ENCODE measurements at places on chromosomes 13 and 19.

GRCh38 chr19:19257137-19257536, 16.0 kb downstream of the TM6SF2 start:
- no peak for DNase-seq

DNA sequence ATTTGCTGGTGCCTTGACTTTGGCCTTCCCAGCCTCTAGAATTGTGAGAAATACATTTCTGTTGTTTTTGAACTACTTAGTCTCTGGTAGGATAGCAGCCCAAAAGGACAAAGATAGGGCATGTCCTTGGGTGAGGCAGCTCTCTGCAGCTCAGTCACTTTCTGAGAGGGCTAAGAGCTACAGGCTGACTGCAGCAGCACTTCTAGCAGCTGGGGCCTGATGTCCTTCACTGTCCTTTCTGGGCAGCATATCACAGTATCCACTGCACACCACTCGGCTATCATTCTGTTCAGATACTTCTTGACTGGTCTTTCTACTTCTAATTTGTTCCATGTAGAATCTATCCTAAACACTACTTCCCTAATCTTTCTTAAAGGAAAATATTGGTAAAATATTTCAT, 68.5 kb upstream of the CLDN10 start:
- no peak for DNase-seq

DNA sequence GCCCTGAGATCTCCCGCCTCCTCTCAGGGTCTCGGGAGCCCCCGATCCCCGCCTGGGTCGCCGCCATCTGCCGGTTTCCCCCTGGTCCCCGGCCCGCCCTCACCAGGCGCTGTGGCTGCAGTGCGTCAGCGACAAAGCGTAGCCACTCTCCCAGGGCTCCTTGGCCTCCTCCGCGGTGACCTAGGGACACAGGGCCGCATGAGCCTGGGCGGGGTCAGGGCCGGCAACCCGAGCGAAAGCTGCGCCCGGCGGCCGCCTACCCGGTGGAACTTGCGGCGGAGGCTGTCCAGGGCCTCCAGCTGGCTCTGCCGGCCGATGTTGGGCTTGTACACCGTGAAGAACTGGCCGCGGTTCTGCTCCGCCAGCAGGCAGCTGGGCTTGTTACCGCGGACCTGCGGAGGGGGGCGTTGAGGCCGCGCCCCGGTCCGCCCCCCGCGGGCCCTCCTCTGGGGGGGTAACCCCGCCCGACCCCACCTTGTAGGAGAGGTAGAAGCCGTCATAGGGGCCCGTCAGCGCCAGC, 5.3 kb downstream of the GPX4 start:
- DNase-seq: no peak

- no peak for DNase-seq
Measured at GRCh38 chr13:98180092-98180491, 3.0 kb upstream of the RNF113B start.

DNA sequence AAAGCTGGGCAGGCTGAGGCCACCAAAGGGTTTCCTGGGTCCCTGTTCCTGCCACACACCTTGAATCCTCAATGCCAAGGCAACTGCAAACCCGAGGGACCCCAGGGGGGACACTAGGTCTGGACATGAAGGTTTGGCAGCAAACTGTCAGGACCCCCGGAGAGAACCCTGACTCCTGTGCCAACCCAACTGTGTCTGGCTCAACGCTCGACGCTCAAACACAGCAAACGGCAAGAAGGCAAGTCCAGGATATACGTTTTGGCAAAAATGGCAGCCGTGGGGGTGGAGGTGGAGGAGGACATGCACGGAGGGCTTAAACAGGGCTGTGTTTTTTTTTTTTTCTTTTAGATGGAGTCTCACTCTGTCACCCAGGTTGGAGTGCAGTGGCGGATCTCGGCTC, 73.0 kb downstream of the GADD45B start:
- no peak for DNase-seq

DNA sequence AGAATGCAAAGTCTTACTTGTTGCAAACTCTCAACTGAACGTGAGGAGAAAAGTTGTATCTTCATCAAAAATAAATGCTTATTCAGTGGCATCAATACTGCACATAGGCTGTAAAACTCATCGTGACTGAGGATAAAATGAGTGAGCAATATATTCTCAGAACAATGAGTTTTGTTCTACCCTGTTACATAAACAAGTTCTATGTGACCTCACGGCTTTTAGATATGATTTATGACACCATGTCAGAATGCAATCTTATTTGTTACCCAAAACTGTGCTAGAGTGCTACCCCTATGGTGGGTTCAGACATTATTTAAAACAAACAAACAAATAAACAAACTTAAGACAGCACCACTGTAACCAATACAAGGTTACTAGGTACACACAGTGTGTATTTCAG, 55.4 kb downstream of the FOXO1 start:
- no peak for DNase-seq

GRCh38 chr13:30097701-30098100, 209.7 kb downstream of the KATNAL1 start:
- DNase-seq: no peak

GRCh38 chr19:30225676-30226463, 146.3 kb upstream of the ZNF536 start:
- DNase-seq: no peak

DNA sequence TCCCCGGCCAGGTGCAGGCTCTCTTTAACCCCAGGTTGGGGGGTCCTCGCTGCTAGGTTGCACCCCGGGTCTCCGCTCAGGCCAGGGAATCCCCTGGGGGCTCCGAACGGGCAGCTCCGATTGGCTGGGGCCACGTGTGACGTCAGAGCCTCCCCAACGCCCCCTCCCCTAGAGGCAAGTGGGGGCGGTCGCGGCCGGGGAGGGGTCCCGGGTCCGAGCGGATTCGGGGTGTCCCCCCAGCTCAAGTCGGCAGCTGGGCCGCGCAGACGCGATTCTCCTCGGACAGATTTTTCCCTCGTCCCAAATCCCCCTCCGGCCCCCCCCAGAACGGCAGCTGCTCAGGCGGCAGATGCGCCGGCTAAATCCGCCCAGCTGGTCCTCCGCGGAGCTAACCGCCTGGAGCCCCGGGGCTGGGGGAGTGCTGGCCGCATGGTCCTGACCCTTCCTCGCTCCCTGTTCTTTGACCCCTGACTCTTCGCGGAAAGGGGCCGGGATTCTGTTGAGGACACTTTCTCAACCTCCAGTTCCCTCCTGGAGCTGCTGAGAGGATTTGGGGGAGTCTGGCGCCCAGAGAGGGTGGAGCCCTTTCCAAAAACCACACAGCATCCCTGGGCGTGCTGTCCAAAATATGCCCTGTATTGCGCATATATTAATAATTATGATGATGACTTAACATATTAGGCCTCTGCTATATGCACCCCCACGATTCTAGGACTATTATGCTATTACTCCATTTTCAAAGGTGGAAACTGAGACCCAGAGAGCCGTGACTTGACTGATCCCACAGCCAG, 25.4 kb upstream of the SEMA6B start:
- no peak for DNase-seq

- no peak for DNase-seq
Measured at GRCh38 chr13:72025836-72026235, 158.8 kb upstream of the DACH1 start.

- DNase-seq: no peak
Measured at GRCh38 chr13:31764556-31764955, 25.2 kb downstream of the RXFP2 start.

GRCh38 chr13:30957258-30957943, 24.9 kb downstream of the TEX26 start:
- DNase-seq: no peak

GRCh38 chr13:113977976-113978375, 4.1 kb upstream of the C13orf46 start:
- DNase-seq: no peak

DNA sequence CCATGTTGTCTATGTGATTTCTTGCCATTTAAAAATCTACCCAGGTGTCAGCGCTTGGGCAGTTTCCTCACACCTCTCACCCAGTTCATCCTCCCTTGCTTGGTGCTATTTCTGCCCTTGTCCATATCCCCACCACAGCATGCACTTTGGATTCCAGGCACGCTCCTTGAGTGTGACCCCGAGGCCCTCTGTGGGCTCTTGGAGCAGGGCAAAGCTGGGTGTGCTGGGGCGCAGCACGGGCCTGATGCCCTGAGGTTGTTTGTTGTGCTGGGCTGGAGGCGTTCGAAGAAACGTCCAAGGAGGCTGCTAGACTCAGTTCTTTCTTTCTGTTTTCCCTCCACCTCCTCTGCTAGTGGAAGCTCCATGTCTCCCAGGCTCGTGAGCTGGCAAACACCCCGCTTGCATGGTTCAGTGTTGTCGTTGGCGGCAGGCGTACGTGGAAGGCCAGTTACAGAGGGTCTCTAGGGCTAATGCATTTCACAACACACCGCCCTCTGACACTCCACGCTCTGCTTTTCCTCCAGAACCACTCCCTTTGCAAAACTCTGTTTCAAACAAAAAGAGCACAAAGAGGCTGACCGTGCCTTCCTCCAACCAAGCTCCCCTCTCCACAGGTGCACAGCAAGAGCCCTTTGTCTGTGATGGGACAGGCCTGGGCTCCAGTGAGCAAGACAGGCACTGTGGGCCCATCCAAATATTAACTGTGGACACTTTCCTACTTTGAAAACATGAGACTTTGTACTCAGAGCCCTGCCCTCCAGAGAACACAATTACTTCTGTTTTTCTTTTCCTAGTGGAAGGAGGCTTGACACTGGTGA, 117.7 kb upstream of the GJB6 start:
- no peak for DNase-seq

GRCh38 chr19:19040417-19040816, 7.0 kb downstream of the ARMC6 start:
- DNase-seq: no peak

GRCh38 chr13:111074826-111075225, 40.3 kb upstream of the ARHGEF7 start:
- no peak for DNase-seq

DNA sequence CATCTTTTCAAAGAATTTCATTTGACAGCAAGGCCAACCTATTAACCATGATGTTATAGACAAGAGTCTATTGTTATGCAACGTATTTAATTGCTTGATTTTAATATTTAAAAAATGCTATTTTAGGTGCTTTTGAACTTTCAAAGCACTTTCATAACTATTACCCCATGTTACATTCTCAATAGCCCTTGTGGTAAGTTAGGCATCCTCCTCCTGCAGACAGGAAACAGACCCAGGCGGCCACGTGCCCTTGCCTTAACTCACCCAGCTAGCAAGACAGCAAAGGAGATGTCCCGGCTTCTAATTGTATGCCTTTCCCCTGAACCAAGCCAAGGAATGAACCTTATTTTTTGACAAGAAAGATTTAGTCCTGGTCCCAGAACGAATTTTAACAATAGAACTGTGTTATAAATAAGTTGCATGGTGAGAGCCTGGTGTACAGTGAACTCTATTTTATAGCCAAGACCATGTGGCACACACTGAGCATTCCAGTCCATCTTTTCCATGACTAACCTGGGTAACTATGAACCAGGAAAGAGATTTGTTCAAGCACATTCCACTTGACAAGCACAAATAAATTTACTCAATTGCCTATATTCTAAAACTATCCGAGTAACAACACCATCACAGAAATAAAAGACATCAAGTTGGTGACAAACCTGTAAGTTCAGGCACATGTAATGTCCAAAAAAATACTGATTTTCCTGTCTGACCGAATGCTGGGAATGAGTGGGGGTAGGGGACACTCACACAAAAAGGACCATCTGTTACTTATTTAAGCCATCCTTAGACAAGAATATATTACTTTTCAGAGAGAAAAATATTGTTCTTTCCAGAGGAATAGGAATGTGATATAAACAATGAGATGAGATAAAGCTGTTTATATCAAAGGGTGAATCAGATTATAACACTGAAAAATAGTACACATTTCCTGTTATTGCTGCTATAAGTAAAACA, 163.0 kb downstream of the EFNB2 start:
- DNase-seq: no peak

DNA sequence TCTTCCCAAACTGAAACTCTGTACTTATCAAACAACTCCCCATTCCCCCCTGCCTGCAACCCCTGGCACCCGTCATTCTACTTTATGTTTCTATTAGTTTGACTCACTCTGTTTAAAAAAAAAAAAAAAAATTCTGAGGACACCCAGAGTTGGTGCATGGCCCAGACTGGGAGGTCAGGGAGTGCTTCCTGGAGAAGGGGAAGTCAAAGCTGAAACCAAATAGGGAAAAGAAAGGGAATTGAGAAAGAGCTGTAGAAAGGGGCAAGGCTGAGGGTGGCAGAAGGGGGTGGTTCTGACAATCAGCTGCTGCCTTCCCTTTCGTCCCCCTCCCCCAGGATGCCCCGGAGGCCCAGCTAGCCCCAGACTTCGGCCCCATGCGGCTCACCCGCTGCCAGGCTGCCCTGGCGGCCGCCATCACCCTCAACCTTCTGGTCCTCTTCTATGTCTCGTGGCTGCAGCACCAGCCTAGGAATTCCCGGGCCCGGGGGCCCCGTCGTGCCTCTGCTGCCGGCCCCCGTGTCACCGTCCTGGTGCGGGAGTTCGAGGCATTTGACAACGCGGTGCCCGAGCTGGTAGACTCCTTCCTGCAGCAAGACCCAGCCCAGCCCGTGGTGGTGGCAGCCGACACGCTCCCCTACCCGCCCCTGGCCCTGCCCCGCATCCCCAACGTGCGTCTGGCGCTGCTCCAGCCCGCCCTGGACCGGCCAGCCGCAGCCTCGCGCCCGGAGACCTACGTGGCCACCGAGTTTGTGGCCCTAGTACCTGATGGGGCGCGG, 9.0 kb upstream of the STRN4 start:
- no peak for DNase-seq

- no peak for DNase-seq
Measured at GRCh38 chr13:48561466-48562235, 28.8 kb upstream of the RCBTB2 start.

GRCh38 chr19:7098096-7098495, 28.6 kb downstream of the ZNF557 start:
- no peak for DNase-seq

GRCh38 chr13:61204025-61204424, 211.6 kb downstream of the PCDH20 start:
- DNase-seq: no peak

GRCh38 chr13:80858131-80858530, 517.2 kb upstream of the SPRY2 start:
- no peak for DNase-seq

DNA sequence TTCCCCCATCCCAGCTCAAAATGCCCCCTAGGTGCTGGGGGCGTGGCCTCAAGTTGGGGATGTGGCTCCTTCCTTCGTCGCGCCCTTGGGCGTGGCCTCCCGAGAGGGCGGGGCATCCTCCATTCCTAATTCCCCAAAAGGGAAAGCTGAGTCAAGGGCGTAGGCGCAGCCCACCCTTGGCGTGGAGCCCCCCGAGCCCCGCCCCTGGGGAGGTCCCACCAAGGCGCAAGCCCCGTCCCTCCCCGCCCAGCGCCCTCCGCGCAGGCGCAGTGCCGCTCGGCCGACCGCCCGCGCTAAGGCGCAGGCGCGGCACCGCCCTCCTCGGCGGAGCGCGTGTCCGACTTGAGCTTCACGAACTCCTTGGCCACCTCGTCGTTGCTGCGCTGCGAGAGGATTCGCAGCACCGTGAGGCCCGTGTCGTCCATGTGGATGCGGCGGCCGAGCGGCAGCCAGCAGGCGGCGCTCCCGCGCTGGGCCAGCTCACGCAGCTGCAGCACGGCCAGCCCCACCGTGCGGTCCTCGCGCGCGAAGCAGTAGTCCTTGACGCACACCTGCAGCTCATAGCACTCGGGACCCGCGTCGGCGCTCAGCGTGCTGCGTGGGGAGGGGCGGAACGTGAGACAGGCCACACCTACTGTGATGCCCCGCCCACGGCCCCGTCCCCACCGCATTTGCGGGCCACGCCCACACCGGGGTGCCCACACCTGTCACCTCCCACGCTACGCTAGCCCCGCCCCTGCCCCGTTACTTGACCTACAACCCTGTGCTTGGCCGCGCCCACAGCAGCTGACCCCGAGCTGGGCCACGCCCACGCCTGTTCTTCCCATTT, 50.5 kb downstream of the COLGALT1 start:
- DNase-seq: peak; percentile 78

Data from activated CD4-positive, alpha-beta T cell treated with anti-CD3 and anti-CD28 coated beads, Interleukin-2, amount 50 U/mL, for 4 hours (primary cell).